ENCODE measurements at places on chromosomes 3 and 15.

DNA sequence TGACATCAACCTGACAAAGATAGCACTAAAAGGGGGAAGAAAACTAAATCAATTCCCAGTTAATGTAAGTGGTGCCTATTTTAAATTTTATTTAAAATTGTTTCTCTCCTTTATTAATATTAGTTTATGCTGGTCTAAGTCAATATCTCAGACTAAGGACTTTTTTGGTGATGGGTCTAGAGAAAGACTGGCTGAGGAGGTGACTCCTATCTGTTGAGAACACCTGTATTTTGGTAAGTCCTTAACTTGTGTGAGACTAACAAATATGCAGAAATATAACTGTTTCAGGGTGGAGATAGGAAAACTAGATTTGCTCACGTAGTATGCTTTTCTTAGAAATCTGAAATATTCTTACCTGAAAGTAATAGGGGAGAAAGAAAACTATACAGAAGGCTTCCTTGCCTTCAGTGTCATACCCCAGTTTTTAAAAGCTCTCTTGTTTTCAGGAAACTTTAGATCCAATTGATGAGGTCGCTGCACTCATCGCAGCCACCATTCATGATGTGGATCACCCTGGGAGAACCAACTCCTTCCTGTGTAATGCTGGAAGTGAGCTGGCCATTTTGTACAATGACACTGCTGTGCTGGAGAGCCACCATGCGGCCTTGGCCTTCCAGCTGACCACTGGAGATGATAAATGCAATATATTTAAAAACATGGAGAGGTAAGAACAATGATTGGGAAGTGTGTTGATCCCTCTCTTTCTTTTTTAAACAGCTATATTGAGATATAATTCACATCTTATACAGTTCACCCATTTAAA is 138.9 kb downstream of the PDE8A start:
- no peak for DNase-seq

DNA sequence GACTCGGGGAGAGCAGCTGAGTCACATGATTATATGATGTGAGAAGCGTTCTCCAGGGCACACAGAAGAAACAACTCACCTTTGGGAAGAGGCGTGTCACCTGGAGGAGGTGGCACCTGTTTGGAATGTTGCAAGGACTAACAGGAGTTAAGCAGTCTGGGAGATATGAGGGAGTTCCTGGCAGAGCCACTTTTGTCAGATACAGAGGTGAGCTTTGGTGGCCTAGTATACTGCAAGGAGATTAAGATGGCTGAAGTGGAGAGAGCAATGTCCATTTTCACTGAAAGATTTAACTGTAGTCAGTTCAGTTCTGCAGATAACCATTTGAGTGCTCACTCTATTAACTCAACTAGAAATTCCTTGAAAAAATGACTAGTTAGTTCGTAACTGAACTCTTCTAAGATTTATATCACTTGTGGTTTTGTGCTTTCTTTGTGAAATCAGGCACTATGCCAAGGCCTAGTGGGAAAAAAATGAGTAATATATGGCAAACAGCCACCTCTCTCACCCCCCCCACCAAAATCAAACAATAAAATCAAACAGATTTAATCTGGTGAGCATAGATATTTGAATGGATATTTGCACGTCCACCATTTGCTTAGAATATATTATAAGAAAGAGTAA is 61.3 kb downstream of the CRYBG3 start:
- DNase-seq = peak; percentile 63

DNA sequence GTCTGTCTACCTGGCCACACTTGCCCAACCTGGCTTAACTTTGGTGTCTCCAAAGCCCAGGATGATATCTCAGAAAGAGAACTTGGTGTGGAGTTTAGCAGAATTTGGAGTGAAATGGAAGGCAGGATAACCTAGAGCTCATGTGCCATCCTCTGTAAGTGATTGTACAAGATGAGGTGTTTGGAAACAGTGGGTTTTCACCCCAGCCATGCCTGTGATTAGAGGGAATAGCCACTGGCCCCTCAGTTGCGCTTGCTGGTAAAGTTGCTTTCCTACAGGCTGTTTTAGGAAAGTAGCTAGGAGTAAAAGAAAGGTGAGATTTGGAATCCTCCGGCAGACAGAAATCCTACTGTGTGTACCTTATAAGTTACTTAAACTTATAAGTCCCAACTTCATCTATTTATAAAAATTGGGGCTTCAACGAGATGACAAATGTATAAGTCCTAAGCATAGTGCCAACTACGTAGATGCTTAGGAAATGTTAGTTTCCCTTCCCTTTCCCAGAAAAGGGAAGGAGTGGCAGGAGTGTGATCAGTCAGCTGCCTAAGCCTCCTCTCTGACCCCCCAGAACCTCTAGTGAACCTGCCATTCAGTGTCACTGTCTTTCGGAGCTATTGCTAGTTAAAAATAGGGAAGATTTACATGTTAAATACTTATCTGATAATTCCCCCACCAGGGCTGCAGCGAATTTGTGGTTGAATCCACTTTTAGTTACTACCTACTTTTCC is 13.4 kb upstream of the BMF start:
- no peak for DNase-seq

DNA sequence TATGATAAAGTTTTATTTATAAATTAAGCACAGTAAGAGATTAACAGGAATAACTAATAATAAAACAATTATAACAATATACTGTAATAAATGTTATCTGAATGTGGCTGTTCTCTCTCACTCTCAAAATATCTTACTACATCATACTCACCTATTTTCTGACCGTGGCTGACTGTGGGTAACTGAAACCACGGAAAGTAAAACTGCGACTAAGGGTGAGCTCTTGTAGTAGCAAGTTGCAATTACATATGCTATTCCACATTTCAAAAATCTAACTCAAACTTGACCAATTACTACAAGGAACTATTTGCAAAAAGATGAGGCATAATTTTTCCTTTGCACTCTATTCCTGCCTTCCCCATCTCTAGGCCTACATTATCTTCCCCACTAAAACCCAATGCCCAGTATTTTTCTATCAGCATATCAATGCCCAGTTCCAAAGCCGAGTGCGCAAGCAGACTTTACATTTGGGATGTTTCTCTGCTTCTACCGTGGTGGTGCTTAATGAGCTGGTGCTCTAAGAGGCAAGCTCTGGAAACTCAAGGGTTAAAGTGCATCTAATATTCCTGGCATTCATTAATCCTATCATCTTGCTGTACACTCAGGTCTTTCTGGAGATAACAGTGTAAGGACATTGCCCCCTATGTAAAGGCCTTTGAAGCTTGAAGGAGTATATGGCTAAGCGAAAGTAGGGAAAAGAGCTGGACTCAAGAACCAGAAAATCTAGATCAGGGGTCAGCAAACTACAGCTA is 6.7 kb downstream of the PCYT1A start:
- DNase-seq = no peak

DNA sequence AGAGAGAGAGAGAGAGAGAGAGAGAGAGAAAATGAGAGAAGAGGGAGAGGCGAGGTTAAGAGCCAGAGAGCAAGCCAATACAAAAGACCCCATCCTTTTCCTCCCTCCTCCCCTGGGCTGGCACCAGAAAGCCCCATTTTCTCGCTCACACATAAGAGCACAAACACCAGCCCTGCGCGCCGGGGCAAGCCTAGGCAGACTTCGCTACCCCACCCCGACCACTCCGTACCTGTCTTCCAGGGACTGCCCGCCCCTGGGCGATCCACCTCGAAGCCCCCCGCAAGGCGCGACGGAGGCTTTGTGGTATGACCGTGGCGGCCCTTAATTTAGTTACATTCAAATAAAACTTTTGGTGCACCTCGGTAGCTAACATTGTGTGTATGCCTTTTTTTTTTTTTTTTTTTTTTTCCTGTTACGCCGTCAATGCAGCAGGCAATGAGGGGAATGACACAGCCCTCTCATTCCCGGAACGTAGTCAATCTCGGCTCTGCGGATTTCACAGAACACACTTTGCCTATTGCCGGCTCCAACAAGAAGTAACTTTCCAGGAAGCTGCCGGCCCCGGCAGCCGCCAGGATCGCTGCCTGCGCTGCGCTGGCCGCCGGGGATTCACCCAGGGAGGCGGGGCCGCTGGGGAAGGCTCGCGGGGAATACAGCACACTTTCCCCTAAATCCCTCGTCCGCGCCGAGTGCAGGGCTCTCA is 7.7 kb downstream of the BCL6 start:
- peak; percentile 80 for DNase-seq

DNA sequence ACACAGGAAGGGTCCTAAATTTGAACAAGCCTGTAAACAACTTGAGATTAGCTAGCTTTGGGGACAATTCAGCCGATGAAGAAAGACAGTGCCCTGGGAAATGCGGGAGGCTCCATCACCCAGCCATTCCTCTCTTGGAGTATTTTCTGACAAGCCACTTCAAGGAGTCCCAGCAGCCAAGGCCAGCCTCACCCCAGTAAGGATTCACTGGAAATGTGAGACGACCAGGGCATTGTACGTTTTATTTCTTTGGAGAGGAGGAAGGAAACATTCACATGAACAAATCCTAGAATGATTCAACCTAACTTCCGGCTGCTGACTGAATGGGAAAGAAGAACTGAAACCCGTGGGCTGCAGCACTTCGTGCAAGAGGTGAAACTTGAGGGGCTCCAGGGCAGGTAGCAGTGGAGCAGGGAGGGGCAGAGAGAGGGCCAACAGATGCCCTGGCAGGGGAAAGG is 116.4 kb upstream of the ARHGEF3 start:
- no peak for DNase-seq

- no peak for DNase-seq
Measured at GRCh38 chr15:82898961-82899360, 53.6 kb downstream of the HOMER2 start.

- no peak for DNase-seq
Measured at GRCh38 chr3:193240436-193240849, 579 bp upstream of the PLAAT1 start.

DNA sequence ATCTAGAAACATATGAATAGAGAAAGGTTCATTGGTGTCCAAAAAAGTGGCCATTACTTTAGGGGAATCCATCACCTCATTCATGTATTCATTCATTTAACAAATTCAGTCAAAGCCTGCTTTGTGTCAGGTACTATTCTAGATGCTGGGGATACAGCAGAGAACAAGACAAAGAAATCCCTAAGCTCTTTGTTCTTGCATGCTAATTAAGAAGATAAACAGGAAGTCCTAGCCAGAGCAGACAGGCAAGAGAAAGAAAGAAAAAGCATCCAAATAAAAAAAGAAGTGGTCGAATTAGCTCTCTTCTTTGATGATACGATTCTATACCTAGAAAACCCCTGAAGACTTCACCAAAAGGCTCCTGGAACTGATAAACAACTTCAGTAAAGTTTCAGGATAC is 12.4 kb upstream of the ZMAT3 start:
- DNase-seq = no peak

DNA sequence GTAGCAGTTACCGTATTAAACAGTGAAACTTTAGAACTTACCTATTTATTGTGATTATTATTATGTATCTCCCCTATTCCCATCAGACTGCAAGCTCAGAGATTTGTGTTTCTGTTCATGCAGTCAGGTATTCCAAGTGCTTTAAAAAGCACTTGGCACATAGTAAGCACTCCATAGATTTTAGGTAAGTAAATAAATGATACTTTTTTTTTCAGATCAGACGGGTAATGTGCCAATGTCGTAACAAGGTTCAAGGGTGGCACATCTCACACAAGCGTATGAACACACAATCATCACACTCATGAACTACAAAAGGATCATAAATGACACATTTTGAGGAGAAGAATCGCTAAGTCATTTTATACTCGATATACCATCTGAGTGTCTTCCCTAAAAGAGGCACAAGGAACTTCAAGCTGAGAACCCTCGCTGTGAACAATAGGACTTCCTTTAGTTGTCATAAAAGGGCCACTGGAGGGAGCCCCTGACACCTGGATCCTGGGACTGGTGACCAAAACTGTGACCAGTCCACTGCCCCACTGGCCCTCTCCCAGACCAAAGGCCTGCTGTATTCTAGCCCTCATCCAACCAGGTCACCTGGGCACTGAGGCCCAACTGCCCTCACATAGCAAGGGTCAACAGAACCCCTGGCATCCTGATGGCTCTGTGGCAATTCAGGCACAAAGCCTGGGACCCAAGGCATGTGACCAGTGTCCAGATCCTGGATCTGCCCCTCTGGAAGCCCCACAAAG is 32.1 kb downstream of the KIF9 start:
- DNase-seq = no peak

GRCh38 chr15:46312133-46312740 is 677.4 kb downstream of the SQOR start:
- peak; percentile 46 for DNase-seq

DNA sequence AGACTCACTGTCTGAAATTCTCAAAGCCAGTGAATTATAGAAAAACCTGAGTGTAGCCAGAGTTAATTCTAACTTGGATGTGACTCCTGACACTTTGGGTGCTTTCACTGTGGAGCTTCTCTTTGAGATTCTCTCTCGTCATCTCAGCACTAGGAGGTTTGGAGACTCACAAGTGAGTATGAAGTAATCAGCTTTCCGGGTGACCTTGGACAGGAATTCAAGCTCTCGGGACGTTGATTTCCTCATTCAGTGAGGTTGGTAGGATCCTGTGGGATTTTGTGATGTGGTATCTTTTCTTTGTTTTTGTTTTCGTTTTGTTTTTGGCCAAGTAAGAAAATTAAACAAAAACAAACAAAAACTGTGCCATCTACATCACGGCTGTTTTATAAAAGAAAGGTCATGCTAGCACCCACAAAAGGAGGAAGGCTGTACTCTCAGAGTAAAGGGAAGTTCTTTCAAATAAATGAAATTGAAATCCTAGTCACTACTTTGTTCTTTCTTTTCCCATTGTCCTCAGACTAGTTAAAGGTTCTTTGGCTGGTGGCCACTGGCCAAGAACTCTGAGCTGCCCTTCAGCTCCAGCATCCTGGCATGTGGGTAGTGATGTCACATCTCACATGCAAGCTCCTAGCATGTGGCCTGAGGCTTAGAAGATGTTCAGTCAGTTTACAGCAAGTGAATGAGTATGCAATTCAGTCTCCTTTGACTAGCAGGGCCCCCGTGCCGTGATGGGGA is 263.3 kb upstream of the TPM1 start:
- DNase-seq = no peak

GRCh38 chr3:11776346-11776745 is 70.3 kb downstream of the TAMM41 start:
- no peak for DNase-seq

DNA sequence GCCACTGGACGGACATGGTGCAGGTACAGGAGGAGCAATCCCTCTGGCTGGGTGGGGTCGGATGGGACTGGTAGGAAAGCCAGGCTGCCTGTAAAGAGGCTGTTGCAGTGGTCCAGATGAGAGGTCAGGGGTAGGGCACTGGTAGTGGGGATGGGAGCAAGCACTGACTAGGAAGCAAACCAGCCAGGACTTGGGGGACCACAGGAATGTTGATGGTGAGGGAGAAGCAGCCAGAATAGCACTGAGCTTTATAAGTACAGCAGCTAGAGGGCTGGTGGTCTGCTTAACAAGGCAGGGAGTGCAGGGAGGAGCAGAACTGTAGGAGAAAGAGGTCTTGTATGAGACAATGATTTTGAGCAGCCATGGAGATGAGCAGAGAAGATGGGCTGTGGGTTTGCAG is 38.7 kb upstream of the PTPN23 start:
- no peak for DNase-seq

- no peak for DNase-seq
Measured at GRCh38 chr15:100229181-100230163, 112.3 kb downstream of the ADAMTS17 start.

Measured in CD4-positive, alpha-beta T cell treated with Interleukin-2 at 100 ng/mL for 4 hours (primary cell).